Mammary epithelial cell (primary cell): ENCODE measurements at places on chromosomes 2 and 18. TPM values are rescaled to one million over a fixed set of nuclear protein-coding genes. Genes with fewer than 3 reads are reported as not detected.

Gene CFAP210
- total RNA-seq: not detected

Gene SP140
- total RNA-seq: 1.9 TPM in 1 of 2 replicates, not detected in the other

Gene SRD5A2
- under 0.01 TPM for total RNA-seq

Gene CDH20
- total RNA-seq: not detected in 2 replicates

Gene CDH19
- total RNA-seq: not detected in 2 replicates

Gene SERPINB10
- not detected in 2 replicates for total RNA-seq

Gene COL5A2
- total RNA-seq: 7.8 and 9.6 TPM in 2 replicates

Gene FBXO15
- 0.73 and 1.1 TPM in 2 replicates for total RNA-seq

Gene FIGN
- 10.3 and 10.7 TPM in 2 replicates for total RNA-seq

Gene ALLC
- not detected for total RNA-seq

Gene ABCB11
- not detected for total RNA-seq

Gene THSD7B
- under 0.01 TPM for total RNA-seq

Gene DNAJC5G
- not detected for total RNA-seq

Gene TSPYL6
- total RNA-seq: not detected

Gene PIAS2
- 25.6 and 30.1 TPM in 2 replicates for total RNA-seq

Gene ADI1
- 35.1 and 39.0 TPM in 2 replicates for total RNA-seq

Gene DLX1
- total RNA-seq: 0.17 TPM

Gene RGPD4
- 0.13 TPM in 1 of 2 replicates, not detected in the other for total RNA-seq
